Astrocyte (in vitro differentiated cells and primary cell): ENCODE measurements at places on chromosomes 2 and 18.

DNA sequence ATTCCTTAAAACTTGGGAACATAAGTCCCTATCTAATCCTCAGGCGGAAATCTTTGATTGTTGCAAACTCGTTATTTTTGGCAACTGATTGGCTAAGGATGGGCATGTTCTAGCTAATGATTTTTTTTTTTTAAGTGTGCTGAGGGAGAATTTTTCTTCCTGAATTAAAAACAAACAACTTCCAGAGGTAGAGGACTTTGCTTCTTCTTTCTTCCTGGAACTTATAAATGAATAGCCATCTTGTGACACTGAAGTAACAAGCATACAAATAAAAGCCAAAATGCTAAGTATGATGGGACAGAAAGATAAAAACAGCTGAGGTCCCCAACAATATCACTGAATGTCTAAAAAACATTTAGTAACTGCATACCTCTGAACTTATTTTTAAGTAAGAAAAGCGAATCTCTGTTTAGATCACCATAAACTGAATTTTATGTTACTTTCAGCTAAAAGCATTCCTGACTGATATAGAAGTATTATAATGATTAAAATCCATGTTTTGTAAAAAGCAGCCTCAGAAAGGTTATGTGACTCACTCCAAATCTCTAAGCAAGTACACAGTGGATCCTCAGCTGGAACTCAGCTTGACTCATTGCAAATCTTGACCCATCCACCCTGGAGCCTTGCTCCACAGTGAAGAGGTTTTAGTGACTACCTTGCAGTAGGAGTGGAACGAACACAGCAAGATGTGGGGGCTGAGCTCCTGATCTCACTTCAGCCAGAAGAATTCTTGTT, 344.4 kb downstream of the CLIP4 start:
- DNase-seq: peak; percentile 76

GRCh38 chr2:78029392-78029995, 507.3 kb upstream of the LRRTM4 start:
- DNase-seq: no peak

DNA sequence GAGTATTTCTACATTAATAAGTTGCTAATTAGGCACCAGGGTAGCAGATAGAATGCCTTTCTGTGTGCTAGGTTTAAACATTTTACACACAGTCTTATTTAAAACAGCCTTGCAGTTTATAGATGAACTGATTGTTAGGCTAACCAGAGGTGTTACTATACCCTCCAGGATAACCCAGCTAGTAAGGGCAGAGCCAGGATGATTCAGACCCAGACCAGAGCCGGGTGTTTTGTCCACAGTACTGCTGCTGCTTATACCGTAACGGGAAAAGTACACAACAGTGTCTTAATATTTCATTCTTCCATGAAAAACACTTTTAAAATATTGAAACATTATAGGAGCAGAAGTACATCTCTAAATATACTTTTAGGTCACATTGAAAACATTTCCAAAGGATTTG, 82.7 kb downstream of the MALT1 start:
- no peak for DNase-seq

DNA sequence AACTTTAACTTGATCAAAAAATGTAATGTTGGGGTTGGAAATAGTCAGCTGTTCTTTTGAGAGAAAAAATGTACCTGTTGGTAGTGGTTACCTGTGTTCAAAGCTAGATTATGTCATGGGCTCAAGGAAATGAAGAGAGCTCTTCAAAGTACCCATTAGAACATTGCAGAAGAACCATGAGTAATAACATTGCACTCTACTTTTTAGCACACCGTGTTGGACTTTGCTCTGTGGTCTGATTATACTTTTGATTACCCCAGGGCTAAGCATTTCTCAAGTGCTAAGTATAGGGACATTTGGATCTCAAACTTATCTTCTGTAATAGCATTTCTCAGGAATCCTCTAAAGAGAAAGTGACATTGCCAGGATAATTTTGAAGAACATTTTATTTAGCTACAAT, 1122.8 kb upstream of the CELF4 start:
- DNase-seq: no peak

DNA sequence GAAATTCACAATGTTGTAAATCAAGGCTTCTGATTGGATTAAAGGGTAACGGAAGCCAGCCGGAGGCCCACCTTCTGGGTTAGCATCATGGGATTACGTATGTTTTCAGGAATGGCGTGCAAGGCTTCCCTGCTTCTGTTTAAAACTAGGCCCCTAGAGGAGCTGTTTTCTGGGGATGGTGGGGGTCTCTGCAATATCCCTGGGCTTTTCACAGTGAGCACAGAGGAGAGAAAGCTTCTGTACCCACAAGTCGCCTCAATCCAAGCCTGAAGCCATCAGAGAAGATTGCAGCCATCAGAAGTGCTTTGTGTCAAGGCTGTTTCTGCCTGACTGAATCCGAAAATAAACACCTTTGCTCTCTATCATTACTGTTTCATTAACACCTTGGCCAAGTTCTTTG, 226.9 kb upstream of the SMIM21 start:
- no peak for DNase-seq

GRCh38 chr2:222448748-222449181, 24.4 kb downstream of the SGPP2 start:
- peak; percentile 29 for DNase-seq

DNA sequence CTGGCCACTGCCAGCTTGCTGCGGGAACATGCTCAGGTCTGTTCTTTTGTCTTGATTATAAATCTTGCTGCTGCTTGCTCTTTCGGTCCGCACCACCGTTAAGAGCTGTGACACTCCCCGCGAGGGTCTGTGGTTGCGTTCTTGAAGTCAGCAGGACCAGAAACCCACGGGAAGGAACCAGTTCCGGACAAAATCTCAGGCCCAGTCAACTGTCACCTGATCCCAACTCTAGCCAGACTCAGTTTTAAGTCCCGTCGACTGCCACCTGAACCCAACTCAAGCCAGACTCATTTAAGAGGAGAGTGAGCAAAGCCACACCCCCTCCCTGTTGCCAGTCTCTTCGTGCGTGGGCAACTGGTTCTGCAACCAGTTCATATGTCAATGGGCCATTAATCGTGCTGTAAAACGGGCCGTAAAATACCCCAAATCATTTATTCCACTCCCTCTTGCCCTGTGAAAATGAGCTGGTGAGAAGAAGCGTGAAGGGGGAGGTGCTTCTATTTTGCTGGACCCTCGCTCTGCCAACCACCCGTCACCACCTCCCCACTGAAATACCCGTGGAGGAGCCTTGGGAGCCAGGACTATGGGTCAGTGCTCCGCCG, 224.3 kb downstream of the NDUFA10 start:
- no peak for DNase-seq

DNA sequence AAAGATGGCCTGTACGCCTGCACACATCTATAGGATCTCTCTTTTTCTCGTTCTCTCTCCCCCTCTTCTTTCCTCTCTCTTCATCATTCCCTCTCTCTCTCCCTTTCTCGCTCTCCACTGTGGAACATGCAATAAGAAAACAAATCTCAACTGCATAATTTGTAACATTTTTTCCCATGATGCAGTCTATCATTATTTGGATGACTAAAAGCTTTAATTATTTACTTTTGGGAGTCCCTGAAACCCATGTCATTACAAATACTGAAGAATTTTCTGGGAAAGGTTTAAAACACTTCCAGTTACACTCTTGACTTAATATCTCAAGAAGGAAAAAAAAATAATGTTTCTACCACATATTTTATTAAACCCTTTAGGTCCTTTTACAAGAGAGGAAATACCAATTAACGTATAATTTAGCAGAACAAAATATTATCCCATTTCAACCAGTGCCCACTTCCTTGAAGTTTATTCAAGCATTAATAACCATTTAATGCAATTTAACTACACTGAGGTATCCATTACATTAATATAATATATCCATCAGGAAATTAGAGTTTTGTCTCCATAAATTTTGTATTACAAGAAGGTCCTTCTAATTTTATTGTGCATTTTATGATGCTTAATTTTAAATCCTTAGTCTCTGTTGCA, 1615.2 kb upstream of the ACVR2A start:
- no peak for DNase-seq

GRCh38 chr2:201933792-201934237, 99.8 kb upstream of the FZD7 start:
- peak; percentile 66 for DNase-seq

- no peak for DNase-seq
These were observed 41.6 kb downstream of the ZBTB14 start for GRCh38 chr18:5253910-5254309.

- no peak for DNase-seq
These were observed 52.7 kb downstream of the ADD2 start for GRCh38 chr2:70715071-70715985.

- DNase-seq: no peak
These were observed 137.7 kb downstream of the THNSL2 start for GRCh38 chr2:88307817-88308216.

GRCh38 chr2:160581035-160581434, 87.4 kb upstream of the RBMS1 start:
- peak; percentile 44 for DNase-seq

GRCh38 chr2:176579608-176580007, 310.4 kb downstream of the MTX2 start:
- no peak for DNase-seq

- peak; percentile 41 for DNase-seq
These were observed 4.6 kb downstream of the NEU2 start for GRCh38 chr2:233037078-233037477.

GRCh38 chr2:134183679-134184078, 70.2 kb upstream of the MGAT5 start:
- DNase-seq: no peak
